Skeletal muscle cell (primary cell): ENCODE measurements at places on chromosomes 3 and 15.

DNA sequence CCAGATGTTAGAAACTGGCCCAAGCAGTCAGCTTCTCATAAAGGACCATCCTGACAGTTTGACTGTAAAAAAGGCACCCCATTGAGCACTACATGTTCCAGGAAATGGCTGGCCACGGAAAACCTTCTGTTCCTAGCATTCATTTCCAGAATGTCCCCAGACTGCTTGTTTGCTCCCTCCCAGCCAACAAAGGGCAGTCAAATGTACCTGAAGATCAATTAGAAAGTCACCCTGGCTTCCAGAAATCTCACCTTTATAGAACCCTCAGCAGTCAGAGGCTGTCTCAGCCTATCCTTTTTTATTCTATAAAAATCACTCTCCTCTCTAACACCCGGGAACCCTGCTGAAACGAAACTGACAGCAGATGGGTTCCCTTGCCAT is 784 bp upstream of the SAMMSON start:
- no peak for DNase-seq

DNA sequence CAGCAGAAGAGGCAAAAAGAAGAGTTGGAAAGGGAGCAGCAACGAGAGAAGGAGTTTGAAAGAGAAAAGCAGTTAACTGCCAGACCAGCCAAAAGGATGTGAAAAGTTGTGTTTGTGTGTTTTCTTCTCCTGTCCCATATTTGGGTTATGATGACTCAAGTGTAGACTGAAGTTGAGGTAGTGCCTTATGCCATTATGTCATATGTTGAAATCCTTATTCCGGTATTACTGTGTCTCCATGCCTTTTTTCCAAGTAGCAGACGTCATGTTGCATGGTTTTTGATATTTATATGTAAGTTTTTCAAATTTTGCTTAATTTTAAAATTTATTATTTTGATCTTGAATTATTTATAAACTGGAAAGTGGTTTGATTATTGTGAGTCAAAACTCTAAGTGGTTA is 19.2 kb downstream of the BLOC1S6 start:
- DNase-seq = no peak

DNA sequence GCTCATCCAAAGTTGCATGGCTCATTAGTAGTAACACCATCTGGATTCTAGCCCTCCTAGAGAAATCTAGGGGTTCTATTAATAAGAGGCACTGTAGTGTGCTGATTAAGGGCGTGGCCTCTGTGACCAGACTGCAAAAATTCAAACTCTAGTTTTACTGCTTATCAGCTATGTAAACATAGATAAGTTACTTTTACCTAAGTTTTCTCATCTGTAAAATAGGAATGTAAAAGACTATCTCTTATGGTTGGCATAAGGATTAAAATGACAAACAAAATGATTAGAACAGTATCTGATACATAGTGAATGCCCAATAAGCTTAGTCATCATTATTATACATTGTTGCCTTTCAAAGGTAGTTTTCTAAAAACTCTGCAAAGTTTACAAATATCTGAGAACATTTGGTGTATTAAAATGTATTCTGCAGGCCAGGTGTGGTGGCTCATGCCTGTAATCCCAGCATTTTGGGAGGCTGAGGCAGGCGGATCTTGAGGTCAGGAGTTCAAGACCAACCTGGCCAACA is 4.5 kb downstream of the PTX3 start:
- no peak for DNase-seq

GRCh38 chr3:45124352-45124751 is 21.8 kb downstream of the CDCP1 start:
- no peak for DNase-seq

GRCh38 chr15:45064386-45064785 is 41.4 kb downstream of the SORD start:
- no peak for DNase-seq

DNA sequence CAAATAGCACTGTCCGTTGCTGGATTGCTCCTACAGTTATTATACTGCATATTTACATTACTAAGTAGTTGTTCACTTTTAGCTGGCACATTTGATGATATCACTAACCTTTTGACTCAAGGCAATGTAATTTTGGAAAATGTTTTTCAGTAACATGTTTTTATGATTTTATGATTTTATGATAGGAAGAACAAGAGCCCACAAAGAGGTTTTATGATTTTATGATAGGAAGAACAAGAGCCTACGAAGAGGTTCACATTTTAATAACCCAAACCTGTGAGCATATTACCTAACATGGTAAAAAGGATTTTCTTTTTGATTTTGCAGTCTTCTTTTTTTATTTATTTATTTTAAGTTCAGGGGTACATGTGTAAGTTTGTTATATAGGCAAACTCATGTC is 172.3 kb upstream of the TPM1 start:
- DNase-seq = no peak

DNA sequence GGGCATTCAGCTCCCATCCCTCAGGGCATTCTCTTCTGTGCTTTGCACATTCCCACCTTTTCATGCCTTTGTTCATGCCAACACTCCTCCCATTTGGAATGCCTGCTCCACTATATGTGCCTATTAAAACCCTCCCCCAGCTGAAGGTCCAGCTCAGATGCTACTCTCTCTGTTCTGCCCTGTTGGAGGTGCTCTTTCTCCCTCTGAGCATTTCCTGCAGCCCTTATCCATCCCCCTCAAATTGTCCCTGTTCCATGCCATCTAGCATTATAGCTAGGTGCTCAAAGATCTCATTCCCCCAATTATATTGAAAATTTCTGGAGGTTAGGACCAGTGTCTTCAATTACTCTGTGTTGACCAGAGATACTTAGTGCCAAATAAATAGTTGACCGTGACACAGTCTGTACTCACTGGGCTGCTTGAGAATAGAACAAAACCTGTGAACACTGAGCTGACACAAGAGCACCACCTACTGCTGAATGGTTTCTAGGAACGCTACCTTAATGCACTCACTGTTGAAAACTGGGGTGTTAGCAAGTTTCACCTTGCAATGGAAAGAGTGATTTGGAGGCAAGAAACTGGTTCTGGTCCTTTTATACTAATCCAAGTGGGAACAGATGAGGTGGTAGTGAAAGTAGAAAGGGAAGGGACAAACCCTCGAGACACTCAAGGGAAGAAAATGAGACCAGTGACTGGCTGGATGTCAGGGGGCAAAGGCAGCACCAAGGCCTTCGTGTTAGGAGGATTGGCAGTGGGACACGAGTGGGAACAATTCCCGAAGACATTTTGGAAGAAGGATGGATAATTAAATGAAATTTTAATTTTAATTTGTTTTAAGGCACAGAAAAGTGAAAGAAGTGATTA is 289.8 kb upstream of the ROPN1 start:
- DNase-seq = no peak

DNA sequence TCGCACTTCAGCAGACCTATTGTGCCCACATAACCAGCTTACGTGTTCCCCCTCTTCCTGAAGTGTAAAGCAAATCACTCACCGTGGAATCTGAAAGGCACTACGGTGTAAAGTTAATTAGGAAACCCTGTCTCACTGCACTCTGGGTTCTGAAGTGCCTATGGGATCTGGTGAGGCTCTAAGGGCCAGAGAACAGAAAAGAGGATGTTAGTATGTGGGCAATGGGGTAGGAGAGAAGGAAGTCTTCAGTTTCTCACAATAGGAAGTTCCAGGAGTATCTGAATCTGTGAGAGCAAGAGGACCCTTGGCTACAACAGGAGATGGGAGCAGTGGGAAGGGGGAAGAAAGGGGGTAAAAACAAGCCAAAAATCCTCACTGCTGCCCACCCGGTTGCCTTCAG is 71.4 kb downstream of the ITGB5 start:
- DNase-seq = no peak

DNA sequence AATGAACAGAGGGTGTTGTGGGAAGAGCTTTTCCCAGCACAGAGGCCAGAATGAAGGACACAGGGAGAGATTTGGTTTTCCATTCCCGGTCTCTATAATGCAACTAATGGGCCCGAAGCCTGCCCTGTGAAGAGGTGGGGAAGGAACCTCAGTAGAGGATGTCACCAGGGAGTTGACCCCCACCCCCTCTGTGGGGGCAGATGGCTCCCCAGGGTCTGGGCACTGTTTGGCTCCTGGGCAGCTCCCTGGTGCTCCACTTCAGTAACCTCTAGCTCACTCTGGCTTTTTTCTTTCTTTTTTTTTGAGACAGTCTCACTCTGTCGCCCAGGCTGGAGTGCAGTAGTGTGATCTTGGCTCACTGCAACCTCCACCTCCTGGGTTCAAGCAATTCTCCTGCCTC is 109.1 kb upstream of the DLG1 start:
- DNase-seq = no peak

DNA sequence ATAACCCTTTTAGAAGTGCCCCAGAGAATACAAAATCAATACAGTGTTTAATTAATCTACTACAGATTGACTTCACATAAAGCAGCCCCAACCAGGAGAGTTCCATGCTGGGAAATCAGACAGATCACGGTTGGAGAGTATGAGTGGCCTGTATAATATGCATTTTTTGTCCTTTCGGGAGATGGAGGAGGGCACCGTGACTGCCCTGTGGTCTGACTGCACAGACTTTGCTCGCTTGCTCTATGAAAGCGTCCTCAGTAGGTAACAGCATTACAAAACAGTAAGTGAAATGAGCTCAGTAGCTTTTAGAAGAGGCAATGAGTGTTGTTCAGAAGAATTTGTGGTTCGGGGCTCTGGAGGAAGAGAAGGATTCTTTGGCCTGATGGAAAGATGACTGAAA is 34.2 kb upstream of the SKIL start:
- no peak for DNase-seq

DNA sequence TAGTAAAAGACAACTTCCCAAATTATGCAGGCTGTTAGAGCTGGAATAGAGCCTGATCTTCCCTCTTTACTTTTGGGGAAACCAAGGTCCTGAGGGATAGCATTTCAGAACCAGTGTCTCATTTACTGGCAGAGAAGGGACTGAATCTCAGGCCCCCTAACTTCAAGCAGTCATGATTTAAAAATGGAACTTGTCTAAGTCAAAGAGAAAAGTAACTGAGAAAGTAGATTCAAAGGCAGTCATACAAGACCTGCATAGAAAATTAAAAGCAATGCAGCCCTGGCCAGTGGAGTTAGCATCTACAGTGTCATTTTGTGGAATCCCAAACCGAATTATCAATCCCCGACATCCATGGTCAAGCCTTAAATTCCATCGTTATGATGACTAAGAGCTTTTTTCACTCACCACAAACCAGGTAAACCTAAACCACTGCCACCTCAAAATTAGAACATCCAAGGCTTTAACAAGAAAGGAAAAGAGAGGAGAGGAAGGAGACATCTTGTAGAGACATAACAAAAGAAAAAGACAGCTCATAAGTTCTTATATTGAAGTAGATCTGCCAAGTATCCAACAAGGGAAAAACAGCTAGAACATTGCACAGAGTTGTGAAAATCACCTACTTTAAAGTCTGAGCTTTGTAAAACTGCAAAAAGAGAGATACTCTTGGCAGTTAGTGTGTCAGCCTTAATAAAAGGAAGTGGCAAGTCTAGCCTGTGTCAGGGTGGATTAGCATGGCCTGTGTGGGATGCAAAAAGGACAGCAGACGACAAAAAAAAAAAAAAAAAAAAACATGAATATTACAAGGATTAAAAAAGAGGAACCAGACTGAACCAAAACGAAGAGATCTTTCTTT is 54.1 kb upstream of the CCR2 start:
- DNase-seq = no peak

- peak; percentile 69 for DNase-seq
Observed at GRCh38 chr3:143600756-143601718, 247.2 kb downstream of the SLC9A9 start.
